NCI-H460 (cell line): ENCODE measurements at places on chromosomes 3 and 15.

DNA sequence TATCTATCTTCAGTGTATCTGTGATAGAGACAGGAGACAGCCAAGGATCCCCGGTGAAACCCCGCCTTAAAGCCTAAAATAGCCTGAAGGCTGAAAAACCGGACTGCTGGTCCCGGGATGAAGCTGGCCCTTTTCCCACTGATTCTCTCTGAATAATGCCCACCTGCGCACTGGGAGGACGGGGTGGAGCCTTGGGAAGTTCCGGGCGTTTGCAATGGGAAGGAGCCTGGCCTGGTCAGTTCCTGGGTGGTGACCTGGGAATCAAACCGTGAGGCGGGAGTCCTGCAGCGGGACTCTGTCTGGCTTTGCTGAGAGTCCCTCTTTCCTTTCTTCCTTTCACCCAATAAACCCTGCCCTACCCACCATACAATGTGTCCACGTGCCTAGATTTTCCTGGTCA is 157.9 kb downstream of the C3orf38 start:
- DNase-seq, result no peak

GRCh38 chr15:85865070-85865684 is 70.5 kb upstream of the KLHL25 start:
- peak; percentile 25 for DNase-seq

GRCh38 chr3:39330824-39331223 is 1.3 kb downstream of the CCR8 start:
- no peak for DNase-seq

- DNase-seq, result no peak
Observed at GRCh38 chr15:40792394-40792793, 14.5 kb upstream of the ZFYVE19 start.

DNA sequence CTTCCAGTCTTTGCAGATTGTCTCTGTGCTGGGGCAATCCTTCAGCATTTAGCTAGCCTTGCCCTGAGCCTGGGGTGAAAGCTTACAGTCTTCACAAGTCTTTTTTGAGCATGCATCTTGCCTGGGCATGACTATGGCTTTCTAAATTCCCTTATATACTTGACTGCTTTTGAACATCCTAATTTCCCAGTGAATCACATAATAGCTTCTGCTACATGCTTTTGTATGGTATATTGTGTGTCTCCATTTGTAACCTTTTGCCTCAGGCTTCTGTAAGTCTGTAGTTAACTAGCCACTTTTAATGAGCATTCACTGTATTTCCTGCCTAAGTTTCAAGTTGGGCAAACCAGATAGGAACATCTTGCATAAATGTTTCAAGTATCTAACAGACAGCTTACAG is 76.8 kb downstream of the CHCHD4 start:
- no peak for DNase-seq

DNA sequence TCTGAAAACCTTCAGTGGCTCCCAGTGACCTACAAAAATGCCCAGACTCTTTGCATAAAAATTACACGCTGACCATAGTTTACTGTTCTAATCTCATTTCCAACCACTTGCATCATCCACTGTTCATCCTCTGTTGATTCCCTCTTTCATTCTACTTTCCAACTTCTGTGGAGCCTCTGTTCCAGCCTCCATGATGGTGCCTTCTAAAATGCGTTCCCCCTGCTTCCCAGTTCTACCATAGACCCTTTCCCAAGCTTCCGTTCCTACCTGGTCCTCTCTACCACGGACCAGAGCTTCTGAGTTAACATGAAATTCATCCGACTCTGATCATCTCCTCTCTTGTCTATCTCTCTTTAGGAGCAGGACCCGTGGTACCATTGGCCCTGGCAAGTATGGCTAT is 127.0 kb downstream of the THSD4 start:
- DNase-seq, result peak; percentile 14

- DNase-seq, result no peak
Observed at GRCh38 chr3:69178082-69178481, 55.7 kb upstream of the LMOD3 start.

DNA sequence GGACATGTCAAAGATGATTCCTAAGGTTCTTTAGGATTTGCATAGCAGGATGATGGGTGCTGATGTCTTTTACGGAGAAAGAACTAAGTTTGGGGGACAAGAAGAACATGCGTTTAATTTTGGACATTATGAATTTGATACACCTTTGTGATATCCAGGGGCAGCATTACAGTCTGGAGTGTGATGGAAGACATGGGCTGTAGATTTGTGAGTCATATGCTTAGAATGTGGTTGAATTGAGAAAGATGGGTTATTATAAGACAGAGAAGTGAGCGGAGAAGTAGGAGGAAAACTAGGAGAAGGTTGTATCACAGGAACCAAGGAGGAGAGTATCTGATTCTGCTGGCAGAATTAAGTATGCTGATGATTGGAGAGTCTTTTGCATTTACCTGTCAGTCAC is 20.6 kb downstream of the NEO1 start:
- no peak for DNase-seq

DNA sequence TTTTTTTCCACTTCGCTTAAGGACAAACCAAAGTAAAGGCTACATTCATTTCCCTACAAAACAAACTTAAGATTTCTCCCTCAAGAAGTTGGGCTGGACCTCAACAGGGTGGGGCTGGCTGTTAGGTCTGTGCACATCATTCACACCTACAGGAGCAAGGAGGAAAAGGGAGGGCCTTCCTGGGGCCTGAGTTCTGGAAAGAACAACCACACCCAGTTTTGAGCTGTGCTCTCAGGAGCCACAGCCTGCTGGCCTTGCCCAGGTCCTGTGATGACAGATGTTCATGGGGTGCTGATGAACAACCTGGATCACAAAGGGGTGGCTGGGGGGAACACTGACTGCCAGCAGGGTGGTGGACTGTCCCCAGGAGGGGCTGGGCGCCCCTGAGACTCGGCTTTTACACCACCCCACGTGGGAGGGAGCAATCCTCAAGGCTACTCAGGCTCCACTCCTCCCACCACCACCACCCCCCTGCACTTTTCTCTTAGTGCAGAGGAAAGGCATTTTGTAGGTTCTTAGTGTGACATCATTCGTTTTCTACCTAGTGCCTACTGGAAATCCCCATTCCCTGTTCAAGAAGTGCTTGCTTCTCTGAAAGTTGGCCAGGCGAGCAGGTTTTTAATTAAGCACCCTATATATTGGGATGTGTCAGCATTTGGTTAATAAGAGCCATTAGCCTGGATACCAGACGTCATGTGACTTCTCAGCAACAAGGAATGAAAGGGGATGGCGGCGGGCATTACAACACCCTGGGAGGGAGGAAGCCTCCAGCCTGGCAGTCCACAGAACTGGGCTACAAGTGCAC is 35.7 kb downstream of the CCNB2 start:
- no peak for DNase-seq
